ENCODE measurements at places on chromosomes 4 and X.

DNA sequence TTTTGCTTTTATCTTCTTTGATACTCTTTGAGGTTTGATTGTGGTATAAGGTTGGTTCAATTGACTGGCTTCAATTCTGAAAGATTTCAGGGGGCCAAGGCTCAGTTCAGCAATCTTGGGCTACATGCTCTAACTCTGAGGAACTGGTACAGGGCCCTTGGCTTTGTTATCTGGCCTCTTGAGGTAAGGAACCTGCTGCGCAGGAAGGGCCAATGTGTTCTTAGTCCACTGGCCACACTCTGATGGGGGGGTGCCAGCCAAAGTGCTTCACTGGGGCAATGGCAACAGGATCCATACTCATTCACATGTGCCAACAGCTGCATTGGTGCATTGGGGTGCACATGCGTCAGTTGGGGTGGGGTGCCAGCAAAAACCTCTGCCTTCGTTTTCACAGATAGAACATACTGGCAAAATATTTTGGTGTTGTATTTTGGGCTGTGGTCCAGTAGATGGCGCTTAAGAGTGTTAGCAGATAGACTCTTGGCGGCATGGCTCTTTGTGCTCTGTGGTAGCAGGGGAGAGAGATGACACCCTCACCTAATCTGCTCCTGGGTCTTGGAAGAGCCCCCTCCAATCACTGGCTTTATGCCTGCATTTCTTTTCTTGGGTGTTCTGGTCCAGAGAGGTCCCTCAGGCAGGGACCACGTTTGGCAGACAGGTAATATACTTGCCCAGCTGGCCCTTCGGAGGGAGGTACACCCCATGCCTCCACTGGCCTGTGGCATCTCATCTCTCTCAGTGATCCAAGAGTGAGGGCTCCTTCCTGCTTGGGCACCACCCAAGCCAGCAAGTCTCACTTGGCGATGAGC, 42.9 kb downstream of the NDST3 start:
- peak; percentile 5 for DNase-seq

- no peak for DNase-seq
Measured at GRCh38 chr4:84530454-84530853, 31.4 kb upstream of the NKX6-1 start.

GRCh38 chrX:140425712-140426395, 79.0 kb downstream of the SOX3 start:
- DNase-seq: no peak

- DNase-seq: no peak
Measured at GRCh38 chrX:39318506-39319343, 517.5 kb downstream of the MID1IP1 start.

- no peak for DNase-seq
Measured at GRCh38 chr4:25146076-25146475, 14.2 kb downstream of the SEPSECS start.

DNA sequence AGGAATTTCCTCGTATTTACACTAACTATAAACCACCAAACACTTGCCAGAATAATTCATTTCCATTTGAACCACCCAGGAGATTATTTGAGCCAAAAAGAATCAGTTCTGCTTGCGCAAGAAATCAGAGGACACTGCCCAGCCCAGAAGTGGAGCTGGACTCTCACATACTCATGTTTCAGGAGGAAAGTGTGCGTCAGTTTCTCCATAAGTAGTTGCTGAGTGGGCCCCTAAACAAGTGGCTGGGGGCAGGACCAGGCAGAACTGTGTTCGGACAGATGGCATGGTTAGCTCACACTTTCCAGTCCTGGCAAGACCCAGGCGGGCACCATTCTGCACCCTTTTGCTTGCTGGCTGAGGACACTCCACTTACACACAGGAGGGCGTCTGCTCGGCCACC, 38.8 kb downstream of the BTC start:
- DNase-seq: peak; percentile 28

DNA sequence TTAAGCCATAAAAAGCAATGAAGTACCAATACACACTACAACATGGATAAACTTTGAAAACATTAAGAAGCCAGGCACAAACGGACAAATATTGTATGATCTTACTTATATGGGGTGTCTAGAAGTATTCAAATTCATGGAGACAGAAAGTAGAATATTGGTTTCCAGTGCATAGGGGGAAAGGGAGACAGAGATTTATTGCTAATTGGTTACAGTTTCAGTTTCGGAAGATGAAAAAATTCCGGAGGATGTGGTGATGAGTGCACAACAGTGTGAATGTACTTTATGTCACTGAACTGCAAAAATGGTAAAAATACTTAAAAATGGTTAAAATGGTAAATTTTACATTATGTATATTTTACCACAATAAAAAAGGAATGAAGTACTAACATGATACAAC, 5.1 kb upstream of the PRDX4 start:
- DNase-seq: no peak

DNA sequence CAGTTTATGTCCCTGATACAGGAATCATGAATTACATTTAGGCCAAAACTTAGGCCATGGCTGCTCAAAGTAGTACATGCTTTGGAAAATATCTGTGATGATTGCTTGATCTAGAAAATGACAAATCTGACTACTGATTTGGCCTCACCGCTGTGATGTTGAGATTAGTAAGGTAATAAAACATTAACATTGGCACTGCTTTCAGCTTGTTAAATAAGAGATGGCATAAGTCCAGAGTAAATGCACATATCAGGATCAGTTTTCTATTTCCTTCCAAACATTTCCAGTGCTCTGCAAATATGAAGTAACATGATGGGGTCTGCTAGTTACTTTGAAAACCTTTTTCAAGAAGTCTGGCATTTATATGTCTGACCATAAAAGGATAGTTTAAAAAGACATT, 687.3 kb upstream of the ACTRT1 start:
- DNase-seq: no peak

GRCh38 chrX:32842053-32842452, 369.3 kb downstream of the DMD start:
- no peak for DNase-seq

GRCh38 chrX:50707405-50707804, 106.6 kb downstream of the SHROOM4 start:
- DNase-seq: no peak

DNA sequence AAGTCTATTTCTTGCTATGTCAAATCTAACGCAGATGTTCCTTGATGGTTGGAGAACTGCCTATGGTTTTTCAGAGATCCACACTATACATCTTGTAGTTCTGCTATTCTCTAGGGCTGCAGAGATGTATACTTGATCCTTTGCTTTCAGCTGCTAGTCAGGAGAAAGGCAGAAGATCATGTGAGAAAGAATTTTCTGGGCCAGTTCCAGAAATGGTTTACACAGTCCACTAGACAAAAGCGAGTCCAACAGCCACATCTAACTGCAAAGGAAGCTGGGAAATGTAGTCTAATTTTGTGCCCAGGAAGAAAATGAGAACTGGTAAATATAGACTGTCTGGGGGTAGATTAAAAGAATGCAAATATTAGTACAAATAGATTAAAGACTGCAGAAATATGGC, 394.3 kb upstream of the SLIT2 start:
- no peak for DNase-seq

DNA sequence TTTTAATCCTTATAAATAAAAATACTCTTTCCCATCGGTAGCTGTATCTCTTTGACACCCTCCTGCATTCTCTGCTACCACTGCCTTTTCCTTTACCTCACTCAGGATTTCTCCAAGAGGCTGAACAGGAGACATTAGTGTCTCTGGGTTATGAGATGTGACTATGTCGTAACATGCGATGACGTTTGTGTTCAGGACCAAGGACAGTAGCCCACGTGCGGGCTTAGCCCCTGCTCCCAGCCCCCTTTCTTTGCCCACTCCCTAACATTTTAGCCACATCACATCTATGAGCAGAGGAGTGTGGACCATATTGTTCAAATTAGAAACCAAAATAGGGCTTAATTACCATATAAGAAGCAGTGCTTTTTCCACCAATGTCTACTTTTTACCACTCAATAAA, 369.3 kb downstream of the FBXW7 start:
- DNase-seq: no peak

- DNase-seq: no peak
Measured at GRCh38 chr4:117987464-117987863, 46.8 kb upstream of the NDST3 start.
